ENCODE measurements at places on chromosomes 13 and 19.
A peak's percentile ranks its signal among the peaks of the same experiment; 100 is the strongest.

DNA sequence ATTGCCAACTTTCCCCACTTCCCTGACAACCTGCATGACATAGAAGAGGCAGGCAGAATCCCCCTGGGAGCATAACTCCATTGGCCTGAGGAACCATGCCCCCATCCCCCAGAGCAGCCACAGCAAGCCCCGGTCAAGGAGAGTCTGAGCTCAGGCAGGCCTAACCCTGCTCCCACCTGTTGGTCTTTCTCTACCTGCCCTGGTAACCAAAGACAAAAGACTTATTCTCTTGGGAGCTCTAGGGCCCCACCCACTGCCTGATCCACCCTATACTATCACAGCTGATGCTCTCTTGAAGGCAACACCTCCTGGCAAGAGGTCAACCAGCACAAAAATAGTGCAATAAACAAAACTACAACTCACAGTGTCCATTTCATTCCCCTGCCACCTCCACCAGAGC, 59.3 kb downstream of the TNFSF13B start:
- DNase-seq: no peak

GRCh38 chr13:39051157-39051556, 12.9 kb downstream of the NHLRC3 start:
- DNase-seq: no peak

GRCh38 chr13:30113983-30114570, 193.3 kb downstream of the KATNAL1 start:
- DNase-seq: no peak

DNA sequence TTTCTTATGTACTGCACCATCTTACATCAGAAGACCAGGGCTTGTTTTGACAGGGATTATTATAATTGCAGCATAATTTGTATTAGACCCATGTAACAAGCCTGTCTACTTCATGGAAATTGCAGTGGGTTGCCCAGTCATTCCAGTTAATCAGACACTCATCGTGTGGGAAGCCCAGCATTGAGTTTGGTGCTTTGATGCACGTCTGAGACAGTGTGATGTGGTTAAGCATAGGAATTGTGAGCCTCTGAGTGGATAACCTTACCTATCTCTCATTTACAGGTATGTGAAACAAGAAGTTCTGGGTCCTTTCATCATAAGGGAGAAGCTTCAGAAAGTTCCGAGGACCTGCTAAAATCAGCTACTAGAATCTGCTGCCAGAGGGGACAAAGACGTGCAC, 12.8 kb downstream of the RGCC start:
- DNase-seq: no peak

DNA sequence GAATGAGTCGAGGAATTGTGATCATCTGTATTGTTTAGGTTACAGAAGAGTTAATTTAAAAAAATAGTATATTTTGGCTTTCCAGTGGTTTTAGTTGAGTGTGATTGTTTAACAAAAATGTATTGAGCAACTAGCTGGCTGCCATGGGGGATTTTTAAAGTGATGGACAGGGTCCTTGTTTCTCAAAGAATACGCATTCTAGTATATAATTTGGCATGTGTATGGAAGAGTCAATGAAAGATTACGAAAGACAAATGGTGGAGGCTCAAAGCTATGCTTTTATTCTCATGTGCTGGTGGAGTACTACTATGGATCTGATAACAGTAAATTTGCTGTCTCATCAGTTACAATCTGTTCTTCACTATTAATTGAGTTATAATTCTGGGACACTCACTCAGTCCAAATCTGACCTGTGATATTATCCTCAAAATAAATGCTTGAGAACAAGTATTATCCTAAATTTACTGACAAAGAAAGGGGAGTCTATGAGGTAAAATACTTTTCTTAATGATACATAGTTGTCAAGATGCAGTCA, 240.0 kb downstream of the GPC6 start:
- no peak for DNase-seq

GRCh38 chr19:15671237-15671821, 1.6 kb upstream of the CYP4F12 start:
- DNase-seq: no peak

GRCh38 chr13:73450583-73450982, 391.8 kb downstream of the KLF5 start:
- DNase-seq: no peak

- DNase-seq: peak; percentile 47
These were observed 13.8 kb upstream of the SLITRK1 start for GRCh38 chr13:83895994-83896580.

DNA sequence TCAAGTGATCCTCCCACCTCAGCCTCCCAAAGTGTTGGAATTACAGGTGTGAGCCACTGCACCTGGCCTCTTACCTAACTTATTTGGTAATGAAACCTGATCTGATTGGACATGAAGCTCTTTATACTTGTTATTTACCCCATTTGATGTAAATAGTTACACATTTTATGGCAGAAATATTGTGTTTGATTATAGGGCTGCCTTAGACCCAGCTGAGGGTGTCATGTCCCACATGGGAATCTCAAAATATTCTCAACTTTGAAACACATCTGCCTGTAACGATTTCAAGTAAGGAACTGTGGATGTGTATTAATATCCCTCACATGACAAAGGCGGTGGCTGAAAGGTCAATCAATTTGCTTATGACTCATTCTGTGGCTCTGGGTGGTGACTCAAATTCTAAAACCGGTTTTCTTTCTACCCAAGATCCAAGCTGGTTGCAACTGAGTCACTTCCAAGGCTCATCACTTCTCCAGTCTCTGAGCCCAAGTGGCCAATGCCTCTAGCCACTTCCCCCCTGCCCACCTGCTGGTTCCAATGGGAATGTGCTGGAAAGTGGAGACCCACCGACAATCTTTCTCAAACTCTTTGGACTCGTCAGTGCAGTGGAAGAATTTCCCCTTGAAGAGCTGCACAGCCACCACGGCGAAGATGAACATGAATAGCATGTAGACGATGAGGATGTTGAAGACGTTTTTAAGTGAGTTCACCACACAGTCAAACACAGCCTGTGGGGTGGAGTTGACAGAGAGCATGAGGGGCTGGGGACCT, 110.9 kb downstream of the IER2 start:
- peak; percentile 78 for DNase-seq

- DNase-seq: no peak
These were observed 258.8 kb upstream of the SPRY2 start for GRCh38 chr13:80599765-80600164.

DNA sequence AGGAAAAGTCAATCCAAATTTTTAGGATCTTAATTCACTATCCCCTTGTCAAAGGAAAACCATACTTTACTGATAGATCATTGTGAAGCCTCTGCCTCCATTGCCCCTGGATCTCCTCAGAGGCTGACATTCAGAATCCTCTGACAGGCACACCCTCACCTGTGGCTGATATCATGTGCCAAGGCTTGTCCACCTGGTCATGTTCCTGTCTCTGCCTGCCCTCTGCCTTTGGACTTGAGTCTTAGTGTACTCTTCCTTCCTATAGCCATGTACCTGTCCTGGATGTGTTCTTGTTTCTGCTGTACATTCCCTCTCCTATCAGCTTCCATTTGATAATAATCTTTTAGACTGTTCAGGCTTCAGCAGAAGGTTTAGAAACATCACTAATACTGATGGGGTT, 179.4 kb downstream of the TNFSF13B start:
- DNase-seq: no peak

DNA sequence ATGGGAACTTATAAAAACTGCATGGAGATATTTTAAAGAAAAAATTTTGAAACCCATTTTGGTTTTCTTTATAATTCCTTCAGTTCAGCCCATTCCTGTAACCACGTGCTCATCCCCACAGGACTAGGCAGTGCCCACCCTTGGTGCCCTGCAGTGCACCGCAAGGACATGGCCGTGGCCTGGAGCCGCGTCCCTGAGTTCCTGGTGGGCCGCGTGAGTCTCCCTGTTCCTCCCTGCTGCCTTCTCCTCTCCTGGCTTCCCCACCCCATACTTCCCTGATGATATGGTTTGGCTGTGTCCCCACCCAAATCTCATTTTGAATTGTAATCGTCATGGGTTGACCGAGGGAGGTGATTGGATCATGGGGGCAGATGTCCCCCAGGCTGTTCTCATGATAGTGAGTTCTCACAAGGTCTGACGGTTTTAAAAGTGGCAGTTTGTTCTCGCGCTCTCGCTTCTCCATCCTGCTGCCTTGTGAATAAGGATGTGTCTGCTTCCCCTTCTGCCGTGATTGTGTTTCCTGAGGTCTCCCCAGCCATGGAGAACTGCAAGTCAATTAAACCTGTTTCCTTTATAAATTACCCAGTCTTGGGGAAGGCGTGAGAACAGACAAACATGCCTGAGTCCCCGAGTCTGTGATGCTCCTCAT, 31.6 kb upstream of the TFDP1 start:
- no peak for DNase-seq

- no peak for DNase-seq
These were observed 207.9 kb upstream of the CSNK1A1L start for GRCh38 chr13:37313372-37313771.

DNA sequence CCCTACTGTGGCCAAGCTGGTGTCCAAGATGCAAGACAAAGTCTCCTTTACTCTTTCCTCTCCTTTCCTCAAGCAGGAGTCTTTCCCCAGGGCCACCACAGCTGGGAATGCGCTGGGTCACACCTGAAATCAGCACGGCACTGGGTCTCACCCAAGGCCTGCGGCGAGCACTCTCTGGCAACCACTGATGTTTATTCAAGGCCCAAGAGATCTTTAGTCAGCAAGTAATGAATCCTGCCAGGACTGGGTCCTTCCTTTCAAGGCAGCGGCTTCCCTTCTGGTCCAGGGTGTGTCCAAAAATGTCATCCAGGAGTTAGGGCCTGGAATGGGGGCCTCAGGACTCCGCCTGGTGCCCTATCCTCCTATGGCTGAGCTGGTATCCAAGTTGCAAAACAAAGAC, 24.1 kb downstream of the BLOC1S3 start:
- DNase-seq: no peak

GRCh38 chr19:35710784-35711723, 6.7 kb downstream of the ZBTB32 start:
- DNase-seq: no peak

- no peak for DNase-seq
These were observed 154.7 kb upstream of the SGCG start for GRCh38 chr13:23025864-23026608.

- DNase-seq: no peak
These were observed 1.8 kb upstream of the STARD13 start for GRCh38 chr13:33287142-33287882.

GRCh38 chr19:40570313-40571004, 6.2 kb upstream of the SHKBP1 start:
- peak; percentile 99 for DNase-seq

DNA sequence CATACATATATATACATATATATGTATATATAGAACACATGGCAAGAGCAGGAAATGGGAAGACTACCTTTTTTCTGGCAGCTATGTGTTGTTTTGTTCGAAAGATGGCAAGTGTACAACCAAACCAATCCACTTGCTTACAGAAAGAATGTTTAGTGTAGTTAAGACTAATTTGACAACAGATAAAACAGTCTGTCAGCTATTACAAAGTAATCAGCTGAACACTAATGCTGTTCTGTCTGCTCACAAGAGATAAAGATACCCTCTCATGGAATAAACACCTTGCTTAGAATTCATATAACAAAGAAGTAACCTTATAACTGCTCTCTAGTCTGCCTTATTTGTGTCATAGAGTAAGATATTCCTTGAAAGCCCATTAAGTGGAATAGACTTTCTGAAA, 858 bp upstream of the KCNRG start:
- no peak for DNase-seq

DNA sequence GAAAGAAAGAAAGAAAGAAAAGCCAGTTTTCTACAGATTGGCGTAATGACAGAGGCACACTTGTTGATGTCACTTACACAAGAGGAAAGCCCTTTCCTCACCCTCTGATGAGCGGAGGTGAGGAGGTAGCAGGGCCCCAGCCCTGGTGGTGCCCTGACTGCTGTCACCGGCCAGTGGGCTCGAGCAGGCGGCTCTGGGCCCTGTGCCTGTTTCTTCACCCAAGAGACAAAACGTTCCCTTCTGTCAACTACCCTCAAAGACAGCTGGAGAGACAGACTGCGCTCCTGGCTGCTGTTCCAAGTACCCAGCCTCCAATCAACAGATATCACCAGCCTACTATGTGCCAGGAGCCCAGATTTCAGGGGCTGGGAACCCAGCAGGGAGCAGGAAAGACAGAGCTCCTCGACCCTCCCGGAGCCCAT, 10.1 kb downstream of the EPS15L1 start:
- no peak for DNase-seq

DNA sequence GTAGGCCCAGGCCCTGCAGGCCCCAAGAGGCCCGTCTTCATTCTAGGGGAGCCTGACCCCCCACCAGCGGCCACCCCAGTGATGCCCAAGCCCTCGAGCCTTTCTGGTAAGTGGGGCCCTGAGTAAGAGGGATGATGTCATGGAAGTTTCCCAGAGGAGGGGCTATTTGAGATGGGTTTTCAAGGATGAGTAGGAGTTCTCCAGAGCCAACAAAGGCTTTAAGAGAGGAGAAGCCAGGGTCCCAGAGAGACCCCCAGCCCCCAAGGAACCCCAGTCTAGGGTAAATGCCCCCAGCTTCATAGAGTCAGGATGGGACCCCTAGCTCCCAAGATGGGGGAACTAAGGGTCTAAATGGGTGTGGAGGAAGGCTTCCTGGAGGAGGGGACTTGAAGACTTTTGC, 9.1 kb upstream of the PIK3R2 start:
- no peak for DNase-seq

DNA sequence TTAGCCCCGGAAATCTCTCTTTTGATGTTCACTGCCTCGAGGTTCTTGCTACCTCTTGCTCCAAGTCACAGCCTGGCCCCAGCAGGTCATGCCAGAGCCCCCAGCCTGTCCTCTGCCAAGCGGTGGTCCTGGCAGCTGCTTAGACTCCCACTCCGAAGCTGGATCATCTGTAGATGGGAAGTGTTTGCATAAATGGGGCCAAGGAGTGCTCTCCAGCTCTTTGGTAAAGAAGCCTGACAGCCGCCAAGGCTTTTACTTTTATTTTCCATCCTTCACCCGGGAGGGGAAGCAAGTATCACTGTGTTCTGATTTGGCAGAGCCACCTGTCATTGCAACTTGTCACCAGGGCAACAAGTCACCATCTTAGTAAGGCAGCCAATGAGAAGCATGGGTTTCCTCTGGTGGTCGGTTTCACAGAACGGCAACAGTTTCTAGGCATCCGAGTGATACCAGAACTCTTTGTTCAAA, 10.6 kb upstream of the RETN start:
- DNase-seq: no peak

DNA sequence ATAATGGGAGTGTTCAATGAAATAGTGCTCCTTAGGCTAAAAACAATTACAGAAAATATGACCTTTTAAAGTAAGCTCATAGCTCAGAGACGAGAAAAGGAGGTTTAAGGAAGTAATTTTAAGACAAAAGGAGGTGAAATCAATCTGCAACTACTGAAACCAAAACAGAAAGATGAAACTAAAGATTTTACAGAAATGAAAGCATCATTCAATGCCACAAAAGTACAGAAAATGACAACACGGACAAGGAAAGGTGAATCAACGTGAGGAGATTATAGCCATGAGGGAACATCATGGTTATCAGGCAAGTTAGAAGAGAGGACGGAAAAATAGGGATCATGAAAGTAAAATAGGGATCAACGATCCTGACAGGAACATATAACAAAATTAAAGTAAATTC, 745.2 kb downstream of the PCDH17 start:
- DNase-seq: no peak

DNA sequence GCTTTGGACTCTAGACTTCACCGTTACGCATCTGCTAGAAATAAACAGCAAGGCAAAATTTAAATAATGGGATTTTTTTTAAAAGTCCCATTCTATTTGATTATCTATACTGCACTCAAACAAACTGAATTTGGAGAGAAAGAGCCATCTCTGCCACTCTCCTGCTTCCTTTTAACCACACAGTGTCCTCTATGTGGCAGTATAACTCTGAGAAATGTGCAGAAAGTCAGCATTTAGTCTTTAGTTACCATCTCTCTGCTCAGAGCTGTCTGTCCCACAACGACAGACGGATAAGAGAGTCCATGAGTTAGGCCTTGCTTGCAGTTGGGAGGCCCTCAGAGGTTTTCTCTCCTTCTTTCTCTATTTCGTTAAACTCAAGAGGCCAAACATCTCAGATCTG, 21.2 kb downstream of the CCNA1 start:
- no peak for DNase-seq

All from urothelium cell line (cell line).